ENCODE measurements at places on chromosomes 5 and 9.

DNA sequence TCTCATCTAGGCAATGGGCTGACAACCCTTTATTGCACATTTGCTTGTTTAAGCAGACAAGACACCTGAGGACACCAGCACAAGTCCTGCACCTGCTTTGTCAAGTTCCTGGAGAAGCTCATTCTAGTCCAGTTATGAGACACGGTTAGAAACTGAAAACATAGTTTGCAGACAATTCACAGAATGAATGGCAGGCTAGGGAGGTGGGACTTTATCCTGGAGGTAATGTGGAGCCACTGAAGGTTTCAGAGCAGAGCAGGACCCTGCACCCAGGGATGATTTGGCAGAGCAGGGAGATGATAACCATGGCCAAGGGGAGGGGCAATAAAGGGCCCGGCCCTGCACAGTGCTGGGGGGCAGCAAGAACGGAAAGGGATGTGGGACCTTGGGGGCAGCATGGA, 50.7 kb upstream of the SLC25A51 start:
- no peak for DNase-seq

- DNase-seq, result no peak
Measured at GRCh38 chr5:122699201-122699600, 75.7 kb upstream of the SNX2 start.

DNA sequence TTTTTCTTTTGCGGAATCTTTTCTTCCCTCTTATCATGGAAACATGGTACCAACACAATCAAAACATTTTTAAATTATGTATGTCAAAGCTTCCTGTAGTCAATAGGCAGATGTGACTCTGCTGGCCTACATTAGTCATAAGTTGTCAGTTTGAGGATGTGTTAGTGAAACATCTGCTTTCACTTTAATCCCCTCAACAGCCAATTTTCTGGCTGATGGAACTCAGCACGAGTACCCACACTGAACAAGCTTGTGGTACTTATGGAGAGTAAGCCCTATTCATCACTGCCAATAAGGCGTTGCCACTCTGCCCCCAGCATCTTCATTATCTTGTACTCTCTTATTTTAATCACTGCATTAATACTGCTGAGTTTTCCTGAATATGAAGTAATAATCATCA, 1034.4 kb downstream of the CDH9 start:
- DNase-seq, result no peak

GRCh38 chr9:81381694-81382093, 307.7 kb downstream of the TLE1 start:
- no peak for DNase-seq

- no peak for DNase-seq
Measured at GRCh38 chr9:103089357-103089756, 94.2 kb downstream of the CYLC2 start.

GRCh38 chr5:177600508-177601018, 631 bp downstream of the B4GALT7 start:
- no peak for DNase-seq

- no peak for DNase-seq
Measured at GRCh38 chr5:151191661-151192060, 32.2 kb downstream of the CCDC69 start.

- no peak for DNase-seq
Measured at GRCh38 chr5:91296674-91297143, 86.4 kb downstream of the ARRDC3 start.

DNA sequence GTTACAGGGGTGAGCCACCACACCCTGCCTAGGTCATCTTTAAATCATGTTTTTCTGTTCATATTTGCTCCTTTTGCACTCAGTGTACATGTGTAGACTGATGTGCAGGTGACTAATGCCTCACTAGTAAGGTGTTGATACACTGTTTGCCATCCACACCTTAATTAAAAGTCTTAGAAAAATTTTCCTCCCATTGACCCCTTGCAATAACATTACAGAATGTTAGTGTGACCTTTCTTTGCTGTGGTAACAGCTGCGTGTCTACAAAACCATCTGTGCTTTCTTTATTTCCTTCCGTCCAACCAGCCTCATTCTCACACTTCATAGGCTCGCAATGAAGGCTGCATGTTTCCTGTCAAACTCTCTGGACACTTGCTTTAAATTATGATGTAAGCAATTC, 6.6 kb upstream of the CEMIP2 start:
- DNase-seq, result no peak

- no peak for DNase-seq
Measured at GRCh38 chr5:176543428-176544182, 5.5 kb upstream of the CDHR2 start.

DNA sequence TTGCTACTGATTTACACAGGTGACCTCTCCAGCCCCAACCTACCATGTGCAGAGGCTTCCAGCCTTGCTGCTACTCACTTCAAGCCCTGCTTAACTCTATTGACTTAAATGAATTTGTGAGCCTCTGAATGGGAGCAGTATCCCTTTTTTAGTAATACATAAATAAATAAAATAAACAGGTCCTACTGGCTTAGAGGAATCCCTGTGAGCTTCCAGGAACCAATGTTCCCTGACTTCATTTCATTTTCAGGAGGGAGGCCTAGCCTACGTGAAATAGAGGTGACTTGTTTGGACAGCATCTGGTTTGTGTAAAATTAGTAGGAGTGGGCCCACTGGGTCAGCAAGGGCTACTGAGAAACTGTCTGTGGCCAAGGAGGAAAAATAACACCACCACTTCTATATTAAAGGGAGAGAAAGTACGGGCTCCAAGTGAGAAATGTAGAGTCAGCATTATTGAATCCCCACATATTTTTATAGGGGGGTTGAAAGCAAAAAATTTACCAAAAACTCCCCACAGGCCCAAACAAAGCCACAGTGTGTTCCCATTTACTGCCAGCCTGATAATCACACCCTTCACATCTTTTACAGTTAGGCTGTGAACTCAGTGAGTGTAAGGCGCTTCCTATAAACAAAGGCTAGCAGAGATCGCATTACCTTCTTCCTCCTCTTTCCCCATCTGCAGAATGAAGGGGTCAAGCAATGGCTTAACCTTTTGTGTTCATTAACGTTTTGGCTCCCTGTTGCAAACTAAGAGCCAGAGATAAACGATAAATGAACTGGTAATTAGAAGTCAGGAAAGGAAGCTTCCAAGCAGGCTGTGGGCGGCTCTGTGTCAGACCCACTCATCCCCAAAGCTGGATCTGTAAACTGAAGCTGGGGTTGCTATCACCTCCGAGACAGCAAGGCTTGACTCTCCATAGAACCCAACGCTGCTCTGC, 138.8 kb upstream of the LIFR start:
- DNase-seq, result no peak

DNA sequence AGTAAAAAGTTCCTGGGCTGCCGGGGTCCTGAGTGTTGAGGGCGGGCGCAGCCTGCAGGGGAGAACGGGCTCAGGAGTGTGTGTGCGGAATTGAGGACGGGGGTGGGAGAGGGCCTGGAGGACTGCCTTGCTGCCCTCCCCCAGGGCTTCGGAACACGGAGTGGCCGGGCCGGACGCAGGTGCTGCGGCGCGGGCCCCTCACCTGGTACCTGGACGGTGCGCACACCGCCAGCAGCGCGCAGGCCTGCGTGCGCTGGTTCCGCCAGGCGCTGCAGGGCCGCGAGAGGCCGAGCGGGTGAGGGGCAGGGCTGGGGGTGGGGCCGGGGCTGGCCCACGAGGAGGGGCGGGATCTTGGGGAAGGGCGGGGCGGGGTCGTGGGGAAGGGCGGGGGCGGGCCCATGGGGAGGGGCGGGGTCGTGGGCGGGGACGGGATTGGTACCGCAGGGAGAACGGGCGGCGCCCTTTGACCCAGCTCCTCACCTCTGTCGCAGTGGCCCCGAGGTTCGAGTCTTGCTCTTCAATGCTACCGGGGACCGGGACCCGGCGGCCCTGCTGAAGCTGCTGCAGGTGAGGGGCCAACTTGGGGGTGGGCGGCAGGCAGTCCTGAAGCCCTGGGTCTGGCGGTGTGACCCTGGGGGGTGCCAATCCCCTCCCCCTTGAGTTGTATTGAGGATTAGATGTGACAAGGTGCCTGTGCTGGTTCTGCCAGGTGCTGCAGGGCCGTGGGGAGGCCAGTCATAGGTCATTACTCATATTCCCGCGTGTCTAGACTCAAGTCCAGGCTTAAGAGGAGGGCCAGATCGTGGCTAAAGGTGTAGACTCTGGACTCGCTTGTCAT, 7.1 kb downstream of the FPGS start:
- no peak for DNase-seq

GRCh38 chr9:131579789-131580211, 34.5 kb downstream of the PRRT1B start:
- no peak for DNase-seq

- no peak for DNase-seq
Measured at GRCh38 chr5:62701036-62701435, 122.4 kb downstream of the LRRC70 start.

DNA sequence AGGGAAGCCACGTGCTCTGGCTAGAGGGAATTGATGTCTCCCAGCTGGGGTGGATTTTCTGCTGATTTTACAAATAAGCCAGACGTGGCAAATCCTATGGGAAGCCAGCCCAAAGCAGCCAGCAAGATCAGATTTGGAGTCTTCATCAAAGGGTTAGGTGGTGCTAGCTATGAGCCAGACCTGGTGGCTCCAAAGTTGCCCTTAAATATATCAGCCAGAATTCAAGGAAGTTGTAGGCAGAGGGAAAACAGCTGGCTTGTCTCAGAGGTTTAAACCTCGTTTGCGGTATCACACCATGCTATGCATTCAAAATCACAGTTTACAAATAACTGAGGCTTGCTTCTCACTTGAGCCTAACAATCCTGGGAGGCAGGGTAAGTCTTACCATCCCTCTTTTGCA, 313.2 kb downstream of the MLLT3 start:
- no peak for DNase-seq

- no peak for DNase-seq
Measured at GRCh38 chr5:14512574-14512973, 69.0 kb upstream of the OTULINL start.

DNA sequence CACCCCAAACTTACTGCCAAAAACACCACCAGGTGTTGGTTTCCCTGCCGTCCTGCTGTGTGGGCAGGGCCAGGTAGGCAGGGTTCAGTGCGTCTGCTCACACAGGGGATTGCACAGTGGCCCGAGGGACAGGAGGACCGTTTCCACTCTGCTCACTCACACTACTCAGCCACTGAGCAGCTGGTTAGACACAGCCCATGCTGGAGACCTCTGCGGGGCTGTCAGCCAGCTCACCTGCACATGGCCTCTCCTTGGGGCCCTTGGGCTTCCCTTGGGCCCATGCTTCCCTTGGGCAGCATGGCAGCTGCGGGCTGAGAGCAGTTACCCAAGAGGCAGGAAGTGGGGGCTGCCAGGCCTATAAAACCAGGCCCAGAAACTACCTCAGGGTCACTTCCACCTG, 79.0 kb downstream of the SYK start:
- DNase-seq, result no peak

DNA sequence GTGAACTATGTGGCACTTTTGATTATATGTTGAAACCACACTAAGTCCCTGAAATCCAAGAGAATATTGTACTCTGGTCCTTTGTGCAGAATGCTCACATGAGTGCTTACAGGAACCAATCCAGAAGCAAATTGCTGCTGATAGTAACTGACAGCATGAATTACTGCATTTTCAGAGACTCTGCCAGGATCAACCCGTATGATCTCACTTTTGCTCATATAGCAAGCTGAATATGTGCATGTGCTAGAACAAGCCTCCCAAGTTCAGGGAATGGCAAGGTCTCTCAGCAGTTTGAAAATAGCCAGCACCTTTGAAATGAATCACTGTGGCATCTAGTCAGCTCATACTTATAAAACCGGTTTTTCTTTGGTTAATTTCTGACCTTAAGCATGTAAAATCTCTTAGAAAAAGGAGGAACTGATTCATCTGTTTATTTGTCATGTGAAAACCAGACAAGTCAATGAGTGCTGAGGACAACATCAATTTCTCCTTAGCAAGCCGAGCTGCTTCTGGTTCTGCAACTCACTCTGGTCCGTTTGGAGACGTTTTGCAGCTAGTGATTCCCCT, 215.7 kb upstream of the ELL2 start:
- no peak for DNase-seq

DNA sequence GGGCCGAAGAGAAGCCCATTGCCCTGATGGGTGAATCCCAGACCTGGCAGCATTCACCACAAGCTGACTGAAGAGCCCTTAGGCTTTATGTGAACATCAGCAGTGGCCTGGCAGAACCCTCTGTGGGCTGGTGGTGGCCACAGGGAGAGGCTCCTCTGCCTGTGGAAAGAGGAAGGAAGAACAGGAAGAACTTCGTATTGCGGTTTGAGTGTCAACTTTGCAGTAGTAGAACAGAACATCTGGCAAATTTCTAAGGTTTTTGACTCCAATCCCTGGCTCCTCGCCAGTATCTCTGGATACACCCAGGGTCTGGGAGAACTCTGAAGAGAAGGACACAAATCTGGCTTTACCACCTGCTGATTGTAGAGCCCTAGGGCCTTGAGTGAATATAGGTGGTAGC, 356.4 kb upstream of the GRAMD2B start:
- no peak for DNase-seq

DNA sequence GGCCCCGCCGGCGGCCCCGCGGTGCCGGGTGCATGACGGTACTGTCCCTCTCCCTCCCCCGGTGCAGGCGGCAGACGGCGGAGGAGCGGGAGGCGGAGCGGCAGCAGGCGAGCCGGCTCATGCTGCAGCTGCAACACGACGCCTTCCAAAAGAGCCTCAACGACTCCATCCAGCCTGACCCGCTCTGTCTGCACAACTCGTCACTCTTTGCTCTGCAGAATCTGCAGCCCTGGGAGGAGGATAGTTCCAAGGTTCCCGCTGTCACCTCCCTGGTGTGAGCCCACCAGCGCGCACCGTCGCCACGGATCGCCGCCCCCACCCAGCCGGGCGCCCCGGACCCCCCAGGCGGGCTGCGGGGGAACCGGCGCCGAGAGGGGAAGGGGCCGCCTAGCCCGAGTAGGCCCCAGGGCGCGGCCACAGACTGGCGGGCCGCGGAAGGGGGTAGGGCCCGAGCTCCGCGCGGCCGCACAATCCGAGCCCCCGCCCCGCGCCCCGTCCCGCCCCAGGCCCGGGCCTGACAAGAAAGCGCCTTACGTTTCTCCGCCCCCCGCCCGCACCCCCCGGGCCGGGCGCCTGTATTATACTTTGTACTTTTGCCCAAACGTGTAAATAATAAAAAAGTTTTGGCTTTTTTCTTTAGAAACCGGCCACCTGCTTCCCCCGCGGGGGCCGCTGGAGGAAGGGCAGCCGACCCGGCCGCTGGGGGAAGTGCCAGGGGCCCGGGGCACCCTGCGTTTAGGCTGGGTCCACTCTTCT, 2.5 kb downstream of the TLX3 start:
- no peak for DNase-seq

- DNase-seq, result no peak
Measured at GRCh38 chr5:107393851-107394250, 276.9 kb downstream of the EFNA5 start.

- DNase-seq, result no peak
Measured at GRCh38 chr5:97670447-97670846, 487.4 kb upstream of the RIOK2 start.

DNA sequence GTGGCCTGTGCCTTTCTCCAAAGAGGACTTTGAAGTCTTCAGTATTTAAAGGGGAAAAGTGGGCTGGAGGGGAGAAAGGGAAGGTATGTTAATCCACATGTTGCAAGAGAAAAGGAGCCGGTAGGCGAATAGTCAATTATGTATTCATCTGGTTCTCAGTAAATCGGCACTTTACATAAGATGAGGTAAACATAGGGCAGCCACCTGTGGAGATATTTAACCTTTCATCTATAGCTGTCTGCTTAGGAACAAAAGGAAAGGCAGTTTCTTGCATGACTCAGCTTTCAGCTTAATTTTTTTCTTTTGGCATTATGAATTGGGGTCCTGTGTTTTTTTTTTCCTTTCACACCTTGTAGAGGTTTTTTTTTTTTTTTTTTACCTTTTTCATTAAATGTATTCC, 42.2 kb downstream of the FGD3 start:
- DNase-seq, result no peak
